Caco-2 (cell line): ENCODE measurements at places on chromosomes 13 and 19. TPM values are rescaled to one million over a fixed set of nuclear protein-coding genes. Genes with fewer than 3 reads are reported as not detected.

DNA sequence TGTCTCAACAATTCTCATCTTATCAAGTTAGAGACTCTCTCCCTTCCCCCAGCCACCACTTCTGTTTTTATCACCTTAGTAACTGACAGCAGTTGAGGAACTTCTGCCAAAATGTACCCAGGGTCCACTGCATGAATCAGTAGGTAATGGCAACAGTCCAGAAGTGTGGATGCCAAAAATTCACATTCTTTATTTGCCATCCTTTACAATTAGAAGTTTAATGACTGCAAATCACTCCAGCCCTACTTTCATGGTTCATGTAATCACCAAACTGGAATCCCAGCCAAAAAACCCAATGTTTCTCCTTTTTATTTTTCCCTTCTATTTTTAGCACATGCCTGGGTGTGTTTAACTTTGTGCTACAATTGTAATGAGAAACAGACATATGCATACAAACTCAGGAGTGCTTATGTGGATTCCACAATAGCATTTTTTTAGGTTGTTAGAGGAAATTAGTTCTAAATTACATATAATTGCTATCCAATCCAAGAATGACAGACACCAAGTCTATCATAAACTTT is 243.5 kb downstream of the RGCC start:
- no peak for DNase-seq

DNA sequence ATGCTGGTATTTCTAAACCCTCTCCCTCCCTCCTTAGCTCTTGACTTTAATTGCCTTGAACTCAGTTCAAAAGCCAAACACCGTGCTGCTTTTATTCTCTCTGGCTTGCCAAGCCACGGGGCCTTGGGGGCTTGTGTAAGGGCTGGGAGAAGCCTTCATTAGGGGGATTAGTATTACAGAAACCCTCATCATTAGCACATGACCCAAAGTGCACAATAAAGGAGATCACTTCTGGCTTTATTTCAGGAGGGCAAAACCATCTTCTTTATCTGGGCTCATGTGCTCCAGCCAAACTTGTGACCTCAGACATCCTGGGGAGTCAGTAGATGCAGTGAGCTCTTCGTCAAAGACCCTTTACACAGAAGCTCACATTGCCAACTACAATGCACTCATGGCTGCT is at the start of gene DCT:
Gene DCT (minus strand): TSS at position 67 of the 400 bp plus-strand sequence. CDS start 427 bp downstream, outside the sequence.
- DNase-seq, result no peak

- no peak for DNase-seq
Observed at GRCh38 chr13:102620516-102620915, 23.7 kb downstream of the TPP2 start.

DNA sequence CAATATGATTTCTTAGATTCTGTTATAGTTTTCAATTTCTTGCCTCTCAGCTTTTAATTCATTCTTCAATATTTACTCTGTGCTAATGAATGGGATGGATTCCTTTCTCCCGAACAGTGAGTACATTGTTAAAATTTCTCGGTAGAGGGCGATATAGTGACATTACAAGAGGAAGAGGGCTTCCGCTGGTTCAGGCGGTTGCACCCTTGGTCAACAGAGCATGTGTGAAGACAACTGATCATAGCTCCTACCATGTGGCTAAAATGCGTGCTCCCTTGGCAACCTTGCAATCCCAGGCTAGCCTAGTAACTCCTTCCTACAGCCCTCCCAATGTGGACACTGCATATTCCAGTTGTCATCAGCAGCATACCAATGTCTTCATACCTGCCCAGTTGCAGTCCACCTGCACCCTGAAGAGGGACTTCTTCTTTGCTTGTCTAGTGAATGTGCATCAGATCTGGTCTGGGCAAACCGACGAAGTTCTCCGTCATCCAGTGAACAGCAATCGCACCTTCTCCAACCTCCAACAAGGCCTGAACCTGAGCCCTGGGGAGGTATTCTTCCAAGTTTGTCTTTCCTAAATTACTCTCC is 653.0 kb upstream of the GPC6 start:
- peak; percentile 17 for DNase-seq

- no peak for DNase-seq
Observed at GRCh38 chr19:13693889-13694288, 70.4 kb upstream of the MRI1 start.

The LRRC63 gene
- total RNA-seq, result not detected in 2 replicates

DNA sequence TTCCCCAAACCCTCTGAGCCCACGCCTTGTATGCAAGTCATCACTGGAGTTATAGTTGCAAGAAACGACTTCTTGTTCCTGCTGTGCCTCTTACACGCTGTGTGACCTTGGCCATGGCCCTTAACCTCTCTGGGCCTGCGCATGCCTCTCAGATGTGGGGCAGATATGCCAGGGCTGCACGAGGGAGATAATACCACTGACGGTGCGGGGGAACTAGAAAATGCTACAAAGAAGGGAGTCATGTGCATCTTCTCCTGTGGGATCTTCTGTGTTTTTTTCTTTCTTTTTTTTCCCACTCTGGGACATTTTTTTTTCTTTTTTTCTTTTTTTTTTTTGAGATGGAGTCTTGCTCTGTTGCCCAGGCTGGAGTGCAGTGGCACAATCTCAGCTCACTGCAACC is 4.3 kb upstream of the SAMD1 start:
- DNase-seq, result no peak

The ZNF729 gene
- total RNA-seq, result not detected in 2 replicates

DNA sequence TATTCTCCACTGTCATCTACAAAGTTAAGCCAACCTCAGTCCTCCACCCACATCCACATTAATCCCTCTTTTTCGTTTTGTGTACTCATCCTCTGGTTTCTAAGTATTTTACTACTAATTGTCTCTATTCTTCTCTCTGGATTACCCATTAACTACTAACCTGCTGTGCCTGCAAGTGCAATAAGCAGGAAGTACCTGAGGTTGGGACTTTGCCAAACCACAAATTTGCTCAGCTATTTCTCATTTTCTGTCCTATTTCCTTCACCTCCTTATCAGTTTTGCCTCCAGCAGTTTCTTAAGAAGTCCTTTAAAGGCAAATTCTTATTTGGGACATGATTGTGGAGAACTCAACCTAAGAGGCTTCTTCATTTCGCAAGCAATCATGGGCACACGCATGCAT is 1708.9 kb downstream of the SLITRK5 start:
- DNase-seq, result no peak

The ZNF530 gene
- 8.6 and 8.8 TPM in 2 replicates for total RNA-seq

DNA sequence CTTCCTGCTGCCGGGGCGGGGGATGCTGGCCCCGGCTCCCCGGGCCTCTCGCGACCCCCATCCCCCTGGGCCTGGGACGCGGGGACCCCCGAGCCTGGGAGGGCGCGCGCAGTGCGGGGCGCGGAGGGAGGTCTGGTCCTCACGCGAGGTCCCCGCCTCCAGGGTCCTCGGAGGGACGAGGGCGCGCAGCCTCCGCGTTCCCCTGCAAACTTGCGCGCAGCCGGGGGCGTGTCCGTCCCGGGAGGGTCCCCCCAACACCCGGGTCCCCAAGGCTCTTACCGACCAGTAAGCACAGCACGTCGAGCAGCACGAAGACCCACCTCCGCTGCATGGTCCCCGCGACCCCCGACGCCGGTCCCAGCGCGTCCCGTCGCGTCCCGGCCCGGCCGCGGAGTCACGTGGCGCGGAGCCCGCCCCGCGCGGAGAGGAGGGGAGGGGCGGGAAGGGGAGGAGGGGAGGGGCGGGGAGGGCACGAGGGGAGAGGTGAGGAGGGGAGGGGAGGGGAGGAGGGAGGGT is at the start of gene PLPP2:
Gene PLPP2 (minus strand): TSS at position 398 of the 516 bp plus-strand sequence. CDS start 67 bp downstream, at position 331.
- peak; percentile 41 for DNase-seq

The ZNF793 gene
- total RNA-seq, result not detected in 2 replicates

The IRGC gene
- total RNA-seq, result not detected in 2 replicates

DNA sequence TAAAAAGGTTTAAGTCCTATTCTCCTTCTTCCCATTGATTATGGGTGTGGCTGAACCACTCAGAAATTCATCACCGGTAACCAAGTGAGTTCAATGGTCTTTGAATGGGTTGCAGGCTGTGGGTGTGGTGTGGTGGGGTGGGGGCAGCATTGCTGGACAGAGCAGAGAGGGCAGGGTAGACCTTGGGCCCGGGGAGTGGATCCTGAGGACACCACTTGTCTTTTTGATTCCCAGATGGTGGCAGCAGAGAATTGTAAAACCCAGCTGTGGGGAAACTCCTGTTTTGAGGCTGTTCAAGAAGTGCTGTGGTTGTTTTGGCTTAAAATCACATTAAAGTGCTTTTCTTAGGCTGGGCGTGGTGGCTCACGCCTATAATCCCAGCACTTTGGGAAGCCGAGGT is 45.8 kb upstream of the RGCC start:
- peak; percentile 72 for DNase-seq

DNA sequence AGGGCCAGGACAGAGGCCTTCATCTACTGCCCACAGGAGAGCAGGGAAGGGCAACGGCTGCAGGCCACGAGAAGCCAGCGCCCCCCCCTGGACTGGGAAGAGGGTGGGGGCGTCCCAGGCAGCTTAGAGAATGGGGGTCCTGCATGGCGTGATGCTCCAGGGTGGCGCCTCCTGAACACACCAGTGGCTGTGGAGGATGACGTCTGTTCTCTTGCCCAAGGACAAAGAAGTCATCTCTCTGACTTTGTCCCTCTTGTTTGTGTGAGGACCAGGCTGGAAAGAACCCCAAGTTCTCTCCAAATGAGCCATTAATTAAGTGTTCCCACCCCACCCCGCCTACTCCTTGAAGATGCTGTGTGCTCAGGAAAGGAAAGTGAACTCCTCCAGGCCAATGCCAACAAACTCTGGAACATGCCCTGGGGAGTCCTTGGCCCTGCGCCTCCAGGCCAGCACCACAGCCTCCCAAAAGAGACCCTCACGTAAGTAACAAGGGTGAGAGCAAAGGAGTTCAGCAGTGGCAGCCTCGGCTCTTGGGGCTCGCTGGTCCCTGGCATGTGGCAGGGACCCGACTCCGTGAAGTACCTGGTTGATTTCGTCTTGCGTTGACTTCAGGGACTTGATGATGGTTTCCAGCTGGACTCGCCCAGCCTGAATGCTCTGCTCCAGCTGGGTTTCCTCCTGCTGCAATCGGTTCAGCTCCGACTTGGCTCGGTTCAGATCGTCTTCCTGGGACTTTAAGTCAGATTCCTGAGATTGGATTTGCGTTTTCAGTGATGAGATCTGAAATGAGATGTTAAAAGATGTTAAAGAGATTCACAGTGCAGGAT is 68.4 kb downstream of the EPS15L1 start:
- DNase-seq, result no peak

The ADGRE3 gene
- total RNA-seq, result not detected in 2 replicates

DNA sequence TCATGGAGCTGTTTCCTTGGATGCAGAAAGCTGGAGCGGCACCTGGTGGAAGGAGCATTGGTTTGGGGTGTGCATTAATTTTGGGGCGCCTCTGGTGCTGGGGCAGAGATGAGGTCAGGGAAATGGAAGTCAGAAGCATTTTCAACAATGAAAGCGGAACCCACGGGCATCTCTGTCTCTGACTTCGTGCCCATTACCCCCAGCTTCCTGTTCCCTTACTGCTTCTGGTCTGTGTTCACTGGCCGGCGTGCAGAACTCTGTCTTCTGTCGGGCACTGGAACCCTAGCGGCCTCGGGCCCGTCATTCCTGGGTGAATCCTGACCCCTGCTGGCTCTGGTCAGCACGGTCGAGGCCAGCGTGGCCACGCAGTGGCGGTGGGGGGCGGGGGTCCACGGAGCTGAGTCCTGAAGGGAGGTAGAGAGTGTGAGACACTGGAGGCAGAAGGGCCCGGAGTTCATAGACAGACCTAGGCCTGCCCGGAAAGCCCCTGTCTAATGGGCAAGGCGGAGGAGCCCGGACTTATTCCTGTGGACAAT is 7.9 kb upstream of the LINGO3 start:
- DNase-seq, result no peak

DNA sequence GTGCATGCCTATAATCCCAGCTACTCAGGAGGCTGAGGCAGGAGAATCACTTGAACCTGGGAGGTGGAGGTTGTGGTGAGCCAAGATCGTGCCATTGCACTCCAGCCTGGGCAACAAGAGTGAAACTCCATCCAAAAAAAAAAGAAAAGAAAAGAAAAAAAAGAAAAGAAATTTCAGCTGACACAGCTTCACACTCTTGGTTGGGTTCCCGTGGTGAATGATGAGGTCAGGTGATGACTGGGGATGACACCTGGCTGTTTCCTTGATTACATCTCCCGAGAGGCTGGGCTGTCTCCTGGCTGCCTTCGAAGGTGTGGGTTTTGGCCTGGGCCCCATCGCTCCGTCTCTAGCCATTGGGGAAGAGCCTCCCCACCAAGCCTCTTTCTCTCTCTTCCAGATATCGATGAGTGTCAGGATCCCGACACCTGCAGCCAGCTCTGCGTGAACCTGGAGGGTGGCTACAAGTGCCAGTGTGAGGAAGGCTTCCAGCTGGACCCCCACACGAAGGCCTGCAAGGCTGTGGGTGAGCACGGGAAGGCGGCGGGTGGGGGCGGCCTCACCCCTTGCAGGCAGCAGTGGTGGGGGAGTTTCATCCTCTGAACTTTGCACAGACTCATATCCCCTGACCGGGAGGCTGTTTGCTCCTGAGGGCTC is 22.0 kb downstream of the LDLR start:
- DNase-seq, result no peak

DNA sequence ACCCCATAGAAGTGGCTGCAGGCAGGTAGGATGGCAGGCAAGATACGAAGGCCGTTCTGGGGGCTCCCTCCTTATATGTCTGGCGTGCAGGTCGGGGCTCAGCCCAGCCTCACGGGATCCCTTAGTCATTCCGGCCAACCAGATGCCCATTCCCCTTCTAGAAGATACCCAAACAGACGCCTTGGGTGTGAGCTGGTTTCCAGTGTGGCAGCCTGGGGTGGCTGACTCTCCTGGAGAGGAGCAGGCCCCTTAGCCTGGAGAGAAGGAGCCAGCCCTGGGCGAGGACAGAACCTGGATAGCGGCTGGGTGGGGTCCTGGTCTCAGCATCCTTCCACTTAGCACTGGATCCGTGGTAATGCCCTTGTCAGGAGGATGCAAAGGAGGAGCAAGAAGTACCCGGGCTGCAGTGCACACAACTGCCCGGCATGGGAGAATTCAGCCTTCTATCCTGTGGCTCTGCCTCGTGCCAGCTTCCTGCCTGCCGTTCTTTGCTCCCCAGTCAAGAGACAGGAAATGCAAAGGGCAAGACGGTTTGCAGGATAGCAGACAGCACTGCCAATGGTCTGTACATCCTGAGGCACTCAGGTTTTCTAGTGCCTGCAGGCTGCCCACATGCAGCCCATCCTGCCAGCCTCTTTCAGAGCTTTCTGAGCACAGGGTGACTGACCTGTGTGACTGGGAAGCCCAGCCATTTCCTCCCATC is 56.7 kb upstream of the WASF3 start:
- DNase-seq, result no peak
